ENCODE measurements at places on chromosomes 1 and 21.

- no peak for DNase-seq
Observed at GRCh38 chr1:235504122-235504493, at the start of gene B3GALNT2. B3GALNT2 (minus strand) TSS chr1:235504452; CDS start chr1:235504252, 200 bp downstream.

DNA sequence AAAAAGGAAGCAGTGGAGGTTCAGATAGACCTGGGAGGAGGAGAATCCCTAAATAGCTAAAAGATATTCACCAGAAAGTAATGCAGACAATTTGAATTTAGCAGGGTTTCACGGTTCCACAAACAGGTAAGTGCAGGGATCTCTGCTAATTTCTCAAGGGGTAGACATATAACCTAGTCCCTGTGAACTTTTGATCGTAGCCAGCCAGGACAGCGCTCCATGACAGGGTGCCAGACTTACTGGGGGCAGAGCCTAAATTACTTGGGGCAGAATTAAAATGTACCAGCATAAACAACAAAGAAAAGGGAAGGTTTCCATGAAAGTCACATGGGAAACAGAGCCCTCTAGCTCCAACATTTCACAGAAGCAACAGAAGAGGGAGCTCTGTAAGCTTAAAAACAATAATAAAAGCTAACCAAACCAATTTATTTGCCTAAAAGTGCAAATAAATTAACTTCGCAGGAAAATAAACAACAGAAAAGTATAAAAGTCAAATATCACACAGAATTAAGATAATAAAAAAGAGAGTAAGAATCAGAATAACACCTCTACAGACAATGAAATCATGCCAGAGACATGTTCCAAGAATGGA is 198.3 kb downstream of the DUSP10 start:
- DNase-seq, result no peak

DNA sequence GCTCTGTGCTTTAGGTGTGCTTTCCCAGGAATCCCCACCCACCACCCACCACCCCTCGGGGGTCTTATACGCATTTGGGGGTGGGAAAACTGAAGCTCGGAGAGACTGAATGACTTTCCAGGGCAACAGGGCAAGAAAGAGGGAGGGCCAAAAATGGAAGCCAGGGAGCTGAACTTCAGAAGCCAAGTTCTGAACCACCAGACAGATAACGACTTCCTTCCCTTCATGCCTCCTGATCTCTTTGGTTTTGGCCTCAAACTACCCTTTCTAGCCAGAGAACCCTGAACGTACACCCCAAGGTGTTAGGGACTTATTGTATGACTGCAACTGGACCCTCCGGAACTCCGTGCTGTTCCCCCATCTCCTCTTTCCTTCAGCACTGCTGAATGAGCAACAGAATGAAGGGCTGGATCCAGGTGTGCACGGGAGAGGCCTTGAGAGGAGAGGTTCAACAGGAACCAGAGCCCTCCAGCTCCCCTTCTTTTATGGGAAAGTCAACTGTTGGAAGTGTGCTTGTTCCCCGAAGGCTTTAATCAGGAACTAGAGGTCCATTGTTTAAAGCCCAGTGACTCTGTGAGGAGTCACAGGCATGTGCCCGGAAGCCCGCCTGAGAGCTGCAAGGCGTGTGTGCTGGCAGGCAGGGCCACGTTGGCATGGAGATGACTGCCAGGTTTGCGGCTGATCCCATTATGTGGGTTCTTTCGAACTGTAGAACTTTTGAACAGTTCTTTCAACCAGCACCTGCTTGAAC is 3.1 kb downstream of the BACE2 start:
- DNase-seq, result no peak

GRCh38 chr1:6279613-6280383 is 18.9 kb upstream of the GPR153 start:
- DNase-seq, result no peak

GRCh38 chr1:229572286-229572685 is 13.8 kb upstream of the ABCB10 start:
- no peak for DNase-seq

DNA sequence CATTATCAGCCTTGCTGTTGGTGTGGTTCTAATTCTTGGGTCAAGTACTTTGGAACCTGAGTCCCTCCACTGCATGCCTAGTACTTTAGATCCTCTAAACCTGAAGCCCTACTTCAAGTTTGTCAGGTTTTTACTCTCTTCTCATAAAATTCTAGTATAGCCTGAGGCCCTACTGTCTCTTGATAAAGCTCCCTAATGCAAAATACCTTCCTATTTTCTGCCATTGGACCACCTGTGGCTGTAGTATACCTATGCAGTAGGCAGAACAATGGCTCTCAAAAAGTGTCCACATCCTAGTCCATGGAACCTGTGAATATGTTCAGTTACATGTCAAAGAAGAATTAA is 47.5 kb upstream of the NEK7 start:
- DNase-seq, result no peak

- no peak for DNase-seq
Observed at GRCh38 chr1:93615582-93616150, 66.0 kb downstream of the BCAR3 start.

GRCh38 chr1:71533950-71534349 is 453.1 kb upstream of the ZRANB2 start:
- no peak for DNase-seq

GRCh38 chr1:83929184-83929583 is 69.7 kb downstream of the TTLL7 start:
- DNase-seq, result no peak

GRCh38 chr21:31500071-31500470 is 156.0 kb upstream of the TIAM1 start:
- DNase-seq, result no peak

Data from NCI-H2227 treated with DMSO at 0.1 percent for 48 hours (cell line).